Activated naive CD8-positive, alpha-beta T cell treated with anti-CD3 and anti-CD28 coated beads for 36 hours (primary cell): ENCODE measurements at places on chromosomes 5 and 9.

GRCh38 chr5:28414619-28415018 lies 1376.2 kb upstream of the CDH9 start:
- DNase-seq: no peak

DNA sequence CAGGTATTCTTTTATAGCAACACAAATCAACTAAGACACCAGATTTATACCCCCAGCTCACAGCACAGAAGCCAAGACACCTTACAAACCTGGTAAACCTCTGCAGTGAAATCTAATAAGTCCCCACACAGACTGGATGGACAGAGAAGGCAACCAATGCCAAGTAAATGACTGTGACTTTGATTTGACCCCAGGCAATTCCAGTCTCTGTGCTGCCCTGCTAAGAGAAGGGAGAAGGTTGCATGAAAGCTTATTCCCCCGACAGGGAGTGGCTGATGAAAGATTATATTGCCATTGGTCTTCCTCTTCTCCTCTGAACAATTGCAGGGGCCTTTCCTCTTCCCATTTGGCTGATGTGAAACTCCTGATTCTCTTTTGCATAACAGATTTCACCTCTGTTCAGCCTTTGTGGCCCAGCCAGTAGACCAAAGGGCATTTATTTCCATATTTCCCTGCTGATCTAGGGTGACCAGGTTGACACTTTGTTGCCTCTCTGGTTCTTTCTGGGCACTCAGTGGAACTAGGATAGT lies 107.6 kb downstream of the ADRB2 start:
- DNase-seq: no peak

DNA sequence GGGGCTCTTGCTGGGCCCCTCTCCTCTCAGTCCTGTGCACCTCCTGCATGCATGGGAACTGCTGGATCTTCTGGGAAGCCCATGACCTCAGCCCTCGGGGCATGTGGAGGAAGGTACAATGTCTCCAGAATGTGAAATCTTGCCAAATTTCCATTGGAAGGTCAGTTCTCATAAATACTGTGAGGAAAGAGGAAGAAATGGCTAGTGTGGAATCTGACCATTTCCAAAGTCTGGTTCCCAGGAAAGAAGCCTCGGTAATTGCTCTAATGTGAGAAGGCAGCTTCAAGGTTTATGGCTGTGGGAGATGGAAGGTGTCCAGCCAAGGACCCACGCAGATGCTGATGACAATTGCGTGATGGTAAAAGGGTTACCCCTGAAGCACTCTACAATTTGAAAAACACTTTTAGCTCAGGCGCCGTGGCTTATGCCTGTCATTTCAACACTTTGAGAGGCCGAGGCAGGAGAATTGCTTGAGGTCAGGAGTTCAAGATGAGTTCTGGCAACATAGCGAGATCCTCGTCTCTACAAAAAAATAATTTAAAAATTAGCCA lies 8.1 kb upstream of the IL17B start:
- DNase-seq: no peak

DNA sequence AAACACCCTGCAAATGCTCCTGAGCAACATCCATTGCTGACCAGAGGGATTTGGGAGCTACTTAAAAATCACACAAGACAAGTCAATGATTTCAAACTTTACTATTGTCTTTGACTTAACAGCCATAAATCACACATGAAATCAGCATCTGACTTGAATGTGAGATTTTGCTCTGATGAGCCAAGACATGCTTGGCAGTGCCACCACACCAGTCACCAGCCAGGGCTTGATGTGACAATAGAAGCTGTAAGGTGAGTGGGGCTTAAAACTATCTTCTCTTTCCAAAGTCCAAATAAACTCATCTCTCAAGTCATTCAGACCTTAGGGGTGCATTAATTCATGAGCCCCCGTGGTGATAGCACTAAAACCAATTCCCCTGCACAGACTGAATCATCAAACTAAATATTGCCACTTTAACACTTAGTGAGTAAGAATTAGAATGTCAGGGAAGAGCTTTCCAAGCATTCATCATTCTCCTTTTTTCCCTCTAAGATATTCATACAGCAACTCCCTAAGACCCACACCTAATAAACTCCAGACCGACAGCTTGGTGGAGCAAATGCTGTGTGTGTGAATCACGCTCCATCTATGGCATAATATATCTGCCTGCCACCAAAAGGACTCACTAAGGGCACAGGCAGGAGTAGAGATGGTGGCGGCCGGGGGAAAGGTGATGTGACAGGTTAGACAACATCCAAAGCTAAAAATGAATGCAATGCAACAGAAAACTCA lies 119.4 kb downstream of the SPOCK1 start:
- no peak for DNase-seq

DNA sequence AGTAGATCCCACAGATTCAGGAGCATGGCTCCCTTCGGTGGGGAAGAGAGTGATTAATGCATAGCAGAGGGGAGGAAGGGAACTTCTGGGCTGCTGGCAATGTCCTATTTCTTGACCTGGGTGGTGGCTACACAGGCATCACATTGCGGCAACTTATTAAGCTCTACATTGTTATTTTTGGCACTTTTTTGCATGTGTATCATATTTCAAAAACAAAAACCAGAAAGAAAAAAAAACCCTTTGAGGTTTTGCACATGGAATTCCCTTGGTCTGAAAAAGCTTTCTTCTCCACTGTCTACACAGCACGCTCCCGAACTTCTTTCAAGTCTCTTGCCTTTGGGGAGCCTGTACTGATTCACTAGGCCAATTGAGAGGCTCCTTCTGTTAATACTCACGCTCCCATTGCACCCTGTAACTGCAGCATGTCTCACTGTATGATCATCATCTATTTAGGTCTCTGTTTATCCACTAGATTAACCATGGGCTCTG lies 25.1 kb downstream of the CEMIP2 start:
- no peak for DNase-seq
